ENCODE measurements at places on chromosomes 3 and 15.

GRCh38 chr15:34038871-34039789 lies at the start of gene AVEN:
Gene AVEN (minus strand): TSS chr15:34039204. CDS start chr15:34039046, 158 bp downstream.
- no peak for DNase-seq

DNA sequence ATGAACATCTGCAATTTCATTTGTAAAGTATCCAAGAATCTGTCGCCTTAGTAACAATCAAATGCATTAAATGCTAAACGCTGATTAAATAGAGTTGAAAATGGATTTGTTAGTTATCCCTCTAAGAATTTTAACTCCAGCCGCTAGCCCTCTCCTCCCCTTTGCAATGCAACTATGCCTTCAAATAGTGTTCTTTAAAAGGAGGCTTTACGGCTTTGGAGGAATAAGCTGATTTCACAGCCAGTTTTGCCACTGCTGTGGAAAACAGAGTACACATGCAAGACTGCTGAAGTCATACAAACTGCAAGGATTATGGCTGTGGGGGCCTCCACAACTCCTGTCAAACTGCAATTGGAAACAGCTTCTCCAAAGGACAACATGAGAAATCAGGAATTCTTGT lies 89.2 kb downstream of the CERS3 start:
- DNase-seq: no peak

- DNase-seq: no peak
Observed at GRCh38 chr3:114550165-114550564, 256.3 kb downstream of the TIGIT start.

DNA sequence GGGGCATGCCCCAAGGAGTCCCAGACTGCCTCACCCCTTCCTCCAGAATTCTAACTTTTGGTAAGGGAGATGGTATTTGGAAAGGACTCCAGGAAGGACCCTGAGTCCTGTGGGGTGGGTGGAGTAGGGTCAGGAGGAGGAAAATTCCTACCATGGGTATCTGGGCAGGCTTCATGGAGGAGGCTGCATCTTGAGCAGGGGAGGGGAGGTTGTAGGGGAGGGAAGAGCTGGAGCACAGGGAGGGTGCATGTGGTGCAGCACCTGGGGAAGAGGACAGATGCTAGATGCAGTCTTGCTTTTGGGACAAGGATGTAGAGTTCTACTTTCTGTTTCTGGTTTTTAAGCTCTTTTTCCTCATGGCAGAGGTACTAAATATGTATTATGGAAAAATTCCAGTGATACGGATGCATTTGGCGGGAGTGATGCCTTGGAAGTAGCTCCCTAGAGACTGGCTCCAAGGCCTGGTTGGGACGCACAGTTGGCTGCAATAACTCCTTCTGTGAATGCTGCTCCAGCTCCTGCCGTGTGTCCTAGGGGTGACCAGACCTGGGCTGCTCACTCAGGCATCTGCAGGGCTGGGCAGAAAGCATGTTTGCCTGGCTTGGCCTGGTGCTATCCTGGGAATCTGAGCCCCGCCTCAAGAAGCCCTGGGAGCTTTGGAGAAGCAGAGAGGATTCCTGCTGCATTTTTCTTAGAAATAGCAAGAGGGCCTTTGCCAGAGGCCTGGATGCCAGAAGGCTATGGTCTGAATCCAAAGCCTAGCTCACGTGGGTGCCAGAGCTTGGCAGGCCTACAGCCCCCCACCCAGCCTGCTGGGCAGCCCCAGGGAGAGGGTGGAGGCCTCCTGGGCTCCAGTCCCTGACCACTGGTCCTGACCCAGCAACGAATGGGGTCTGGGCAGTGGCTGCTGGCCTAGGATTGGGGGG lies 10.1 kb downstream of the SEMA3F start:
- DNase-seq: no peak

GRCh38 chr3:78176869-78177268 lies 1137.0 kb downstream of the ROBO2 start:
- DNase-seq: no peak

DNA sequence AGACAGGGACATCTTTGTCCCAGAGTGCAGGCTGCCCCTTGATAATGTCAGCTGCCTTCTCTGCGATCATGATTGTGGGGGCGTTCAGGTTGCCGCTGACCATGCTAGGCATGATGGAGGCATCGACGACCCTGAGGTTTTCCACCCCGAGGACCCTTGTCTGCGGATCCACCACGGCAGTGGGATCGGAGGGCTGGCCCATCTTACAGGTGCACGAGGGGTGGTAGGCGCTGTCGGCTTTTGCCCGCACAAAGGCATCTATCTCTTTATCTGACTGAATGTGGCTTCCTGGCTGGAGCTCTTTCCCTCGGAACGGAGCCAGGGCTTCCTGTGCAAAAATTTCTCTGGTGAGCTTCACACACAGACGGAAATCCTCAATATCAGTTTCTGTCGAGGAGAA lies 28.4 kb downstream of the CHDH start:
- DNase-seq: no peak

DNA sequence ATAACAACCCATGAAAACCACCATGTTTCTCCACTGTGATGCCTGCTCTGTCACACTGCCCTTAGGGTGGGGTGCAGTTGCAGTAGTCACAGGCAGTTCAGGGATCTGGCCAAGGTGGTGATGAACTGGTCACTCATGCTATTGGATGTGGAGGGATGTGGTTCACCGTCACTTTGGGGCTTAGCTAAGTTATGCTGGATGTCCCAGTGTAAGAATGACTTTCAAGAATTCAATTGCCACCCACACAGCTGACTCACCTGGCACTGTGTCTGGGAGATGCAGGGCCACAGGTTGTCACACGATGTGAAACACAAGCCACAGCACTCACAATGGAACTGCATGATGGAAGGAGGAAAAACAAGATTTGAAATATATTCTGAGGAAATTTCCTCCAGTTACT lies 146.1 kb upstream of the CTNNB1 start:
- peak; percentile 10 for DNase-seq

- no peak for DNase-seq
Observed at GRCh38 chr3:169286214-169286613, 377.3 kb downstream of the MECOM start.

GRCh38 chr3:47890828-47891612 lies 88.1 kb downstream of the DHX30 start:
- no peak for DNase-seq

GRCh38 chr3:177746337-177746933 lies 549.2 kb upstream of the TBL1XR1 start:
- DNase-seq: peak; percentile 27

- DNase-seq: no peak
Observed at GRCh38 chr3:181541414-181541813, 170.3 kb upstream of the SOX2 start.

DNA sequence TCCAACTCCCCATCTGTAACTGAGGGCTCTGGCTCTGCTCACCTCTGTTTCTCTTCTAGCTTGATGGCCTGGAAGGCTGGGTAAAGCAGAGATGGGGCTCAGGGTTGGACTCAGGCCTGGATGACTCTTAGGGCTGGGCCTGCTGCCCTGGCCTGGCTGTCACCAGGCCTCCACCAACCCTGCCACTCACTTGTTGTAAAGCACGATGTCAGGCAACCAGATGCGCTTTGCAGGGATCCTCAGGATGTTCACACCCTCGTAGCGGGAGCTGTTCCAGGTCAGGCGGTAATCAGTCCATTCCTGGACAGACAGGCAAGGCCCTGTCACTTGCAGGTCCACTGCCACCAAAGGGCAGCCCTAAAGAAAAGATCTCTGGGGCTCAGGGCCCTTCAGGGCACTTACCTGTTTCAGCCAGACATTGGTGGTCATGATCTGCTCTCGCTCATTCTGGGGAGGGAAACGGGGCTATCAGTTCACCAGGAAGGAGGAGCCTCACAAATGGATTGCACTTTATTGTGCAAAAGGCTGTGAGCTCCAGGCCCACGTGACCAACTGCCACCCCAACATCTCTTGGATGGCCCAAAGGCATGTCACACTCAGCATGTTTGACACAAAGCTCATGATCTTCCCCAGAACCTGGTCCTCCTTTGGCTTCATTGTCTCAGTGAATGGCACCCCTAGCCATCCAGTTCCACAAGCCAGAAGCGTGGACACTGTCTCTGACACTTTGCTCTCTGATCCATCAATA lies 9.9 kb downstream of the CHRNB4 start:
- DNase-seq: no peak

GRCh38 chr3:195847055-195847950 lies 35.6 kb upstream of the MUC4 start:
- DNase-seq: no peak

- DNase-seq: no peak
Observed at GRCh38 chr3:18559331-18559842, 134.2 kb upstream of the SATB1 start.

DNA sequence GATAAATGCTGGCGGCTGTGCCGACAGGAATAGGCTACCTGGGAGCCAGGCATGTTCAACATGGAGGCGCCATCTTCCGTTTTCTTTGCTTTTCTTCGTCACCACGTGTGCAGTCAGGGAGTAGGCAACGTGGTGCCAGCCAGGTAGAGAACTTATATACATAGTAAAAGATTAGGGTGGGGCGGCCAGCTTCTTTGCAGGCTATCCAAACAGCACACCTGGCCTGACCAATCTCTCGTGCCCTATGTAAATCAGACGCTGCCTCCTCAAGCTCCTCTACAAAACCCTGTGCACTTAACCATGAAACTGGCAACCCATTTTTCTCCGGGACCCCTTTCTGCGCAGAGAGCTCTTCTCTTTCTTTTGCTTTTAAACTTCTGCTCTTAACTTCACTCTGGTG lies 28.6 kb upstream of the OR5K4 start:
- DNase-seq: no peak

- no peak for DNase-seq
Observed at GRCh38 chr3:94433811-94434210, 370.9 kb downstream of the NSUN3 start.

DNA sequence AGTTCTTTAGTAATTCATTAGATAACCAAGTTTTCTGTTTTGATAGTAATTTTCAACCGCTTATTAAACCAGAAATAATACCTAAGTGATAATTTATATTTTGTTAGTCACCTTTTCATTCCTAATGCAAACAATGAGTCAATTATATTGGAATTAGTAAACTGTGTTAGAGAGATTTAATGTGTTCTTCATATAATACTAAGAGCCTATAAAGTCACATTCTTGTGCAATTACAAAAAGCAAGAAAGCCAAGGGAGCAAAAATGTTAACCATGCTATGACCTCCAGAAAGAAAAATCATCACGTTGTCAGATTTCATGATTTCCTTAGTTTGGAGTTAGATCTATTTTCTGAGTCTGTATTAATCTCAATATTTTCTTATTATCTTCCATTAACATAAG lies 108.8 kb upstream of the SAMMSON start:
- no peak for DNase-seq

DNA sequence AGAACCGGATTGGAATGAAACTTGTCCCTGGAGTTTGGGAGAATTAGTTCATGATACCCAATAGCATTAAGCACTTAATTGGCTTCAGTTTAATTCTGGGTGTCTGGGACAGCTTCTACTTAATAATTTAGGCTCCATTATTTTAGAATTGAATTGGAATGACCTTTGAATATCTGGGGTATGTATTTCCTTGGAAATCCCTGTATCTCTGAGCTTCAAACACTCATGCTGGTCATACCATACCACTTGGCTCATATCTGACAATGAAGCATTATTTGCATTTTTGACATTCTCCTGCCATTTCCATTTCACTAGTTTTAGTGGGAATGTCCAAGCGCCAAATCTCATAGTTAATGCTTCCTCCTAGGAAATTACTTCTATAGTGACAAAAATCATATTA lies 393.1 kb downstream of the DIPK2A start:
- DNase-seq: no peak

GRCh38 chr15:45910671-45911070 lies 275.8 kb downstream of the SQOR start:
- no peak for DNase-seq

GRCh38 chr3:169512991-169513390 lies 150.5 kb downstream of the MECOM start:
- DNase-seq: no peak

DNA sequence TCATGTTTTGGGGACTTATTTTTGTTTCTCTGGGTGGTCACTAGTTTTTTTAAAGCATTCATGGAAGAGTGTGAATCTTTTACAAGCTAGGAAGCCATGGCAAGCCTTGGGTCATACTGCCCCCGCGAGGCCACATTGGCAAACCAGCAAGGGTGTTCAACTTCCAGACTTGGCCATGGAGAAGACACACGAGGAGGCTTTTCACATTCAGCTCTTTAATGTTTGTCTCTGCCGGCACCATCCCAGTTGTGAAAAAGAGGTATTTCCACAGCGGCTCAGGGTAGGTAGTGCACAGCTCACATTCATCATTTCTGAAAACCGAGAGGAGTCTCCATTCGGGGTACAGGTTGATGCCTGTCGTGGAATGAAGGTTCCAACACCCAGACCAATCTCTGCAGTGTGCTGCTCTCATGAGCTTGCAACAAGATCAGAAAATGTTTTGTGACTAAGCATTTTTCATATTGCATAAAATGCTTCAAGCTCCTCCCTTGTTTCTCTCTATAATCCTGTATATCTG lies 7.7 kb downstream of the CCR5 start:
- DNase-seq: no peak

DNA sequence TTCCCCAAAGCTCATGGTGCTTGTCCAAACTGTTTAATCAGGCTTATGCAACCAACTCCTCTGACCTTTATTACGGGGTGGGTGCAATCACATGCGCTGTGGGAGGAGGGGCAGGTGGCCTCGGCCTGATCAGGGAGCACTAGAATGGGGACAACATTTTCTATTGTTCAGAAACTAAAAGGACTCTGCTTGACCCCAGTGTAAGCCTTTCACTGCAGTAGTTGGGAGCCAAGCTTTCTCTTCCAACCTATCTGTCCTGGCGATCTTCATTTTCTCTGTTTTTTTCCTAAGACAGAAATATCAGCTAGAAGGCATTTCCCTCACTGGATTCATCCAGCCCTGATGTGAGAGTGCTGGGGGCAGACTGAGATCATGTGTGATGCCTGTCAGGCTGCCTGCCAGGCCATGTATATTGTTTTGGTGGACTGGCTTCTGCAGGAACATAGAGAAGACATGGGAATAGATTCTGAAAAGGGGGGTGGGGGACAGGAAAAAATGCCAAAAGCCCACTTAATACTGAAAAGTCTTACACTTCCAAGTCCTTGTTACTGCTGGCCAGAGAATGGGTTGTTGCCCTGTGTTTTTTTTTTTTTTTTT lies 627.0 kb upstream of the TBL1XR1 start:
- DNase-seq: no peak

DNA sequence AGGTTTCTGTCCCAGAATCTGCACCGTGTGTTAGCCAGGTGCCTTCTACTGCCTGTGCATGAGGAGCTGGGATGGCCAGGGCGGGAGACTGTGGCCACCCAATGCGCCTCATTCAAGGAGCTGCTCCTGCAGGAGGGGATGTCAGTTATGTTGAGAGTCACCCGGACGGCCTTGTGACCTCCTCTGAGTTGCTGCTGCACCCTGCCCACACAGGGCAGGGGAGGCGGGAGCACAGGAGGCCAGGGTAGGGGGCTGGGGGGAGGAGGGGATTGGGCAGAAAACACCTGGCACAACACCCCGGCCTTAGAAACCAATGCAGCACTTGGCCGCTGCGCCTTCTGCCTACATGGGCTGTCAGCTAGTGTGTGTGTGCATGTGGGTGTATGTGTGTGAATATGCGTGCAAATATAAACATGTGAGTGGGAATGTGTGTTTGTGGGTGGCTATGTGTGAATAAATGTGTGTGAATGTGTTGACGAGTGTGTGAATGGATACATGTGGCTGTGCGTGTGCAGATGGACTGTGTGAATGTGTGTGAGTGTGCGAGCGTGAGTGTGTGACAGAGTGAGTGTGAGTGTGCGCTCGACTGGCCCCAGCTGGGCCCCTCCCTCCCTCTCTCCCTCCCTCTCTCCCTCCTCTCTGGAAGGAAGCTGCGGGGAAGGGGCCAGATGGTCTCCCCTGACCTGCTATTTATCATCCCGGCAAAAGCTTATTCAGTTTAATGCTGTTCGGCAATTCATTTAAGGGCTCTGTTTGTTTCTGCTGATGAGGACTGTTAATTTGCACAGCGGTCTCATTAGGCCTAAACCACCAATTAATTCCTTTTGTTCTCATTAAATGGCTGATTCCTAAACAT lies 106.9 kb downstream of the TLE3 start:
- DNase-seq: no peak

Data from epithelial cell of prostate (primary cell).